ENCODE measurements at places on chromosomes 4 and X. TPM values are rescaled to one million over a fixed set of nuclear protein-coding genes. Genes with fewer than 3 reads are reported as not detected.

CDKL2 gene
- total RNA-seq: 1.2 TPM

SLC16A2 gene
- total RNA-seq: 6.4 TPM

HSD17B13 gene
- total RNA-seq: not detected

SMIM14 gene
- 16.6 TPM for total RNA-seq

SLC10A7 gene
- 5.2 TPM for total RNA-seq
